ENCODE measurements at places on chromosomes 7 and 10.

DNA sequence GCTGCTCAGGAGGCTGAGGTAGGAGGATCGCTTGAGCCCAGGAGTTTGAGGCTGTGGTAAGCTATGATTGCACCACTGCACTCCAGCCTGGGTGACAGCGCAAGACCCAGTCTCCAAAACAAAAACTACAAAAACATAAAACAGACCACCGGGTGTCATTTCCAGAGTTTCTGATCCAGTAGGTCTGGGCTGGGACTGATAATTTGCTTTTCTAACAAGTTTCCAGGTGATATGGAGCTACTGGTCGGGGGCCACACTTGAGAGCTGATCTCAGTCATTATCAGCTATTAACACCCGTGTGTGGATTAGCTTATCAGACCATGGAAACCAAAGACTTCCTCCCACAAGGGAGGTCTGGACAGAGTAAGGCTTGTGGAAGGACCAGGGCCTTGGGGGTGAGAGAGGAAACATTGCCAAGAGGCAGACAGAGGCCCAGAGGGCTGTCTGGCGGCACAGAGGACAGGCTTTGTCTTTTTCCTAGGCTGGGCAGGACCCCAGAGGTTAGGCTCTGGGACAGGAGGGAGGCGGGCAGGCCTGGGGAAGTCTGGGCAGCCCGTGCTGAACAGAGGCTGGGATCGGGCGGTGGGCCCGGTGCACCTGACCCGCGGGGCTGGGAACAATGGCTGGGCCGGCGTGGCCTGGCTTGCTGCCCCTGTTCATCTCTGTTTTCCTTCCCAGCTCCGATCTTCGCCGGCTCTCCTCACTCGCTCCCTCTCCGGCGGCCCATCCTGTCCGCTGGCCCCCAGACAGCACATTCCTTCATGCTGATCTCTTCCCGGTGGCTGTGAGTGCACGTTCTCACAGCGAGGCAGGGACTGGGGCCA lies 25.2 kb downstream of the TMEM270 start:
- DNase-seq, result no peak

- no peak for DNase-seq
These were observed 10.6 kb downstream of the LRRC27 start for GRCh38 chr10:132342553-132342952.

DNA sequence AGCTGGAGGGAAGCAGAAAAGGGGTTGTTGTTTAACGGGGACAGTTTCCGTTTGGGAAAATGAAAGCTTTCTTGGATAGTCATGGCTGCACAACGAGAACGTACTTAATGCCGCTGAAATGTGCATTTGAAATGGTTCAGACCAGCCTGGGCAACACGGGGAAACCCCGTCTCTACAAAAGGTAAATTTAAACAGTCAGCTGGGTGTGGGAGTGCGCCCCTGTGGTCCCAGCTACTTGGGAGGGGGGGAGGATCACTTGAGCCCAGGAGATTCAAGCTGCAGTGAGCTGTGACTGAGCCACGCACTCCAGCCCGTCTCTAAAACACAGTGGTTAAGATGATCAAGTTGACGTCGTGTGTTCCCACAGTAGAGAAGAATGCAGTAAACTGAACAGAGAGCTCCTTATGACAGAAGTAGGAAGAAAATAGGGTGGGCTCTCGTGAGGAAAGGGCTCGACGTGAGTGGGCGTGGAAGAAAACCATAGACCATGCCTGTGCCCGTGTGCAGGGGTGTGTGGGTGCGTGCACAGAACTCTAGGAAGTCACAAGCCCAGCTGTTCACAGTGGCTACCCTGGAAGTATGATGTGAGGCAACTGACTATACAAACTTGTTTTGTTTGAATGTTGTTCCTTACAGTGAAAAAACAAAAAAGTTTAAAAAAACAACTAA lies 4.1 kb upstream of the FUOM start:
- no peak for DNase-seq

DNA sequence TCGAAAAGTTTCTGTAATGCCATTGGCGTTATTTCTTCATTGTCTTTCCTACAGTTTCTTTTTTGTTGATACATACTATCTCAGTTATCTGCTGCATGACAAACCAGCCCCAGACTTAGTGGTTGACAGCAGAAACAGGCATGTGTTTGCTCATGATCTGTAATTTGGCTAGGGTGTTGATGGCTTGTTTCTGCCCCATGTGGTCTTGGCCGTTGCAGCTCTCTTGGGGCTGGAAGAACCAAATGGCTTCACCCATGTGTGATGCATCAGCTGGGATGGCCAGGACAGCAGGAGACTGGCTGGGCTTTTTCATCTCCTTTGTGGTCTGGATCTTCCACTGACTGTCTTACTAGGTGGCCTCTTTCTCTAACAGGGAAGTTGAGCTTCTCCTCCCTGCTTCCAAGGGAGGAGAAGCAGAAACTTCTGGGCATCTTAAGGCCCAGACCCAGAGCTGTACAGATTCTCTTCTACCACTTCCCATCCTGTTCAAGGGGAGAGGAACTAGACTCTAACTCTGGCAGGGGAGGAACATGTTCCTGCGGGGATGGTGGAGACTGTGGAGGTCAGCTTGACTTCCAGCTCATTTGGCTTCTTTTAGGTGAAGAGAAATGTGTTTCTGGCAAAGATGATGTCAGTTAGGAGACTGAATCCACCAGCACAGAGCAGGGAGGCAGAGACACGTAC lies 89.3 kb downstream of the FANK1 start:
- no peak for DNase-seq

DNA sequence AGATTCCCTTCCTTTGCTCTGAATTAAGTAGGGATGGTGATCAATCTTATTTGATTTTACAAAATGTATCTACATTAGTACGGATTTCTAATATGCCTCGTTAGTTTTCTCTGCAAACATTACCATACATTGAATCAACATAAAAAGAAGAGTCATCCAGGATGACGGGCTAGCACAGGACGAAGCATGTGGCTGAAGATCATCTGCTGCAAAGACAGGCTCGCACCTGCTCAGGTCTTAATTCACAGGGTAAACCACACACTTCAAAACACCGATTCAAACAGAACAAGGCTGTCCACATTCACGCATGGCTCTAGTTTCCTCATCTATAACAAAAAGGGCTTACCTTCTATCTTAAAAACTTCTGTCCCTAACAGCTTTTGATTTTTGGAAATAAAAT lies 323.0 kb downstream of the PARD3 start:
- DNase-seq, result no peak

GRCh38 chr10:103551619-103552602 lies 58.4 kb downstream of the NEURL1 start:
- DNase-seq, result no peak

- DNase-seq, result no peak
These were observed 25.3 kb upstream of the LEP start for GRCh38 chr7:128215739-128216138.

DNA sequence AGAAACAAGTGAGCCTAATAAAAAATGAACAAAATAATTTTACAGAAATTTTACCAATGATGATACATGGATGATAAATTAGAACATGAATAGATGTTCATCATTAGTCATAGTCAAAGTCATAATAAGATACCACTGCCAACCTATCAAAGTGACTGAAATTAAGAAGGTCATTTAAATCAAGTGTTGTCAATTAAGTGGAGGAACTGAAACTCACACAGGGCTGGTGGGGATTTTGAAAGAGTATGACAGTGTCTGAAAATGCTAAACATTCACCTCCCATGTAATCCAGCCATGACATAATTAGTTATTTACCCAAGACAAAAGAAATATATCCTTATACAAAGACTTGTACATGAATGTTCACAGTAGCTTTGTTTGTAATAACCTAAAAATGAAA lies 57.1 kb upstream of the DYNC1I1 start:
- no peak for DNase-seq

DNA sequence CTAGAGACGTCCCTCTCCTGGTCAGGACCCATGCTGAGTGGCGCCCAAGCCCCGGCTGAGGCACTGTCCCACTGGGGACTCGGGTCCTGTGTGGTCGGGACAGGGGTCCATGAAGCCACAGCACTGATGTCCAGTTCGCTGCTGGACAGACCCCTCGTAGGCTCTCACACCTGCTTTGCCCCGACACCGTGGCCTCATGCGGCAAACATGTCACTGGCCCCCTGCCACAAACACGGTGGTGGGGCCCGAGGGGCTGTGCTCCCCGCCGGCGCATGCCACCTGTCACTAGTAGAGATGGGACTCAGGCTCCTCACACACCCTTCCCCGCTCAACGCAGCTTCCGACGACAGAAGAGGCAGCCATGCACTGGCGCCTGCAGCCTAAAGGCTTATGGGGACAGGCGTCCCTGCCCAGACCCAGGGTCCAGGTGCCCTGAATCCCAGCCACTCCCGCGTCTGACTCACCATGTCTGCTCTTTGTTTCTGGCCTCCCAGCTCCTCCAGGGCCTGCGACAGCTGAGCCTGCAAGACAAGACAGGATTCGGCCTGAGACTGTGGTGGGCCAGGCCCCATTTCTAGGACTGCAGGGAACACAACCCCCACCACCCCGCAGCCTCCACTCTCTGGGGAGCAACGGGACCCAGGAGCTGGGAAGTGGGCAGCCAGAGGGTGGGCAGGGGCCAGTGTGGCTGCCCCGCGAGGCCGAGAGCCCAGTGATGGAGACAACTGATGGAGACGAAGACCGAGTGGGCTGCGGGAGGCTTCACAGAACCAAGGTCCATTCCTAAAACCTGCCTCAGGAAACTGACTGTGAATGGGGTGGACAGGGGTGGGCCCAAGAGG lies 230.9 kb downstream of the MAD1L1 start:
- DNase-seq, result no peak

GRCh38 chr7:29274146-29275017 lies 79.8 kb downstream of the CHN2 start:
- no peak for DNase-seq
